ENCODE measurements at places on chromosomes 2 and 18.

DNA sequence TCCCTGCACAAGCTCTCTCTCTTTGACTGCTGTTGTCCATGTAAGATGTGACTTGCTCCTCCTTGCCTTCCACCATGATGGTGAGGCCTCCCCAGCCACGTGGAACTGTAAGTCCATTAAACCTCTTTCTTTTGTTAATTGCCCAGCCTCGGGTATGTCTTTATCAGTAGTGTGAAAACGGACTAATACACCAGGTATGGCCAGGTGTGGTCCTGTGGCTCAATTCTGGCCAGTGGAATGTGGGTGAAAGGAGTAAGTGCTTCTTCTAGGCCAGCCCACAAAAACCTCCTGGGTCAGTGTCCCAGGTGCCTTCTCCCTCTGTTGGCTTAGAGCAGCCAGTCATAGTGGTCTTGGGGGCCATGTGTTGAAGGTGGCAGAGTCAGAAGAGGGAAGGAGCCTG is 57.0 kb downstream of the PRKCE start:
- DNase-seq, result no peak

- no peak for DNase-seq
These were observed 157.1 kb downstream of the FTCDNL1 start for GRCh38 chr2:199693861-199694260.

GRCh38 chr2:61356958-61357350 is 113.9 kb downstream of the USP34 start:
- no peak for DNase-seq

- no peak for DNase-seq
These were observed 2176.3 kb upstream of the CELF4 start for GRCh38 chr18:39741755-39742466.

DNA sequence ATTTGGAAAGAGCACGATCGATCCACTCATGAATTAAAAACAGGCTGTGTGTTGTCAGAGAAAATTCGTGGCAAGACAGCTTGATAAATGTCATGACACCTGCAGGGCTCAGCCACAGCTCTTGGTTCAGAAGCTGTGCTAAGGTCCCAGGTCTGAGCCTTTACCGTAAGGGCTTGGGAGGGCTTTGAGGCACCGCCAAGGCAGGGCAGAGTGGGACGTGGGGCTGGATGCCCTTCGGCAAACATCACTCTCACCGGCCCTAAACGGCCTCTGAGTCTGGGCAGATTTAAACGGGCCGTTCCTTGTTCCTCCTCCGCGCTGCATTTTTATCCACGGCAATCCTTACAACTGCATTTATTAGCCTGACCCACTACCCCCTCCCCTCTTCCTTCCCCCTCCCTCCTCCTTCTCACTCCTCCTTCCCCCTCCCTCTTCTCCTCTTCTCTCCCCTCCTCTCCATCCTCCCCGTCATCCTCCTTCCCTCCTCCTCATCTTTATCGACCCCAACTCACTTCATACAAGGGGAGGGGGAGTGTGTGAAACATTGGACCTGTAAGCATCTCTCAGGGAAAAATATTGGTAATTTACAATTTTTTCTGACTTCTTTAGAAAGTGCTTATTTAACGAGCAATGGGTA is 33.9 kb downstream of the MBP start:
- DNase-seq, result no peak

GRCh38 chr2:854460-854859 is 96.2 kb upstream of the SNTG2 start:
- peak; percentile 31 for DNase-seq

- DNase-seq, result no peak
These were observed 1.7 kb downstream of the HOXD12 start for GRCh38 chr2:176101216-176101830.

GRCh38 chr2:119823734-119824334 is 64.1 kb downstream of the PTPN4 start:
- DNase-seq, result peak; percentile 47

DNA sequence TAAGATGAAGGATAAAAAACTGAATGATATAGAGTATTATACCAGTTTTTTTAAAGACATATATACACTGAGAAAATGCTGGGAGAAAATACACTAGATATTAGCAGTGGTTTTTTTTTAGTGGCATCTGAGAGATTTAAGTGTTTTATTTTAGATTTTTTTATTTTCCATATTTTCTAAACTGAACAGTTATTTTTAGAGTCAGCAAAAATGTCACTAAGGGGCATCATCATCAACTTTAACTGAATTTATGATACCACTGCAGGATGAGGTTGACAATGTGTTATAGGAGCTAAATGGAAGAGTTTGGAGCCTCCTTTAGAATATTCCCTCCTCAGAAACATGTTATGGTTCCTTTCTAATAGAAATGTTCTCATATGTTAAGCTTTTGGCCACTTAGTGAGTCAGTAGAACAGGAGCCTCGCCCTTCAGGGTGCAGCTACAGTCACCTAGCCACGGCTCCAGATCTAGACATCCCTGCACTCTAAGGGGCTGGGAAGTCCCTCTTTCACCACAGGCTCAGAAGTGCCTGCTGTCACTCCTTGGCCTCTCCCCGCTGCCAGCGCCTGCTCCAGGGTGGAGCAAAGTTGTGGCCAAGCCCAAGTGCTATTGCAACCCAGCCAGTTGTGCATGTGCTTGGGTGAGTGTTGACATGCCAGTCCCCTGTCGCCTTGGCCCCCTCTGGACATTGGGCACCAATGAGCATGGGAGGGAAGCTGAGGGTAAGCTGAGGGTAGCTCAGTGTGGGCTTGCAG is 210.7 kb upstream of the RASGRP3 start:
- DNase-seq, result no peak

DNA sequence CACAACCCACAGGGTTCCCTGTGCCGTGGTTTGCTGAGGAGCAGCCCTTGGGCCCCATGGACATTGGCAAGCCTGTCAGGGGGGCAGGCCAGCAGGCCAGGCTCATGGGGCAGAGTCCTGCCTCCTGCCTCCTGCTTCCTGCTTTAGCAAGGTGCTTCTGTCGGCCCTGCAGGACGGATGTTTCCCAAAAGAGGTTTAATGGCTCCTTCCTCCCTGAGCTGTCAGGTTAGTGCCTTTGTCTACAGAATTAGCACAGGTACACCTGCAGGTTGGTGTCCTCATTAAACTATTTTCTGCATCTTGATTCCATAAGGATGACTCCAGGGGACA is 152.3 kb downstream of the TTC32 start:
- no peak for DNase-seq

DNA sequence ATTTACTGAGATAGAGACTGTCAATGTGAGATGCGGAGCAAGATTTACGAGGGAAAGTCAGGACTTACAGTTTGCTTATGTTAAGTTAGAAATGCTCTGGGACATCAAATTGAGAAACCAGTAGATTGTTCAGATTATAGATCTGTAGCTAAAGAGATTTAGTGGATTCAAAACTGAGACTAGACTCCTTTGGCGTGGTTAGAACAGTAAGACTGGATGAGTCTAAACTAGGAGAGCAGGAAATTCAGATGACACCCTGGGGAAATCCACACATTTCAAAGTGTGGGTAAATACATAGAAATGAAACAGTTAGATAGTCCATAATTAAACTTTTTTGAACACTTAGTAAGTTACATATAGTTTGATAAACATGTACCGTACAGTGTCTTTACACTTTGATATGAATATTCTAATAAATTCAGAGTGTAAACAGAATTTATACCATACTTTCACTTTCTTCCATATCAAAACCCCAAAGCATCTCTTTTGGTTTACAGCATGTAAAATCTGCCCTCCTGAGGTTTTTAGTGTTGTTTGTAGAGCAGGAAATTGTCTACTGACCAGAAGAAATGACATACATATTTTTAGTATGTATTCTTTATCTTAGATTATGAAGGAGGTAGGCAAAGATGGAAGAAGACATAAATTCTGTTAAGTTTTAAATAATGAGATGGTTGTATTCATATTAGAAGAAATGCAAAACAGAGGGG is 231.5 kb downstream of the NYAP2 start:
- DNase-seq, result no peak

- peak; percentile 61 for DNase-seq
These were observed 16.8 kb upstream of the ALPI start for GRCh38 chr2:232438951-232439757.

DNA sequence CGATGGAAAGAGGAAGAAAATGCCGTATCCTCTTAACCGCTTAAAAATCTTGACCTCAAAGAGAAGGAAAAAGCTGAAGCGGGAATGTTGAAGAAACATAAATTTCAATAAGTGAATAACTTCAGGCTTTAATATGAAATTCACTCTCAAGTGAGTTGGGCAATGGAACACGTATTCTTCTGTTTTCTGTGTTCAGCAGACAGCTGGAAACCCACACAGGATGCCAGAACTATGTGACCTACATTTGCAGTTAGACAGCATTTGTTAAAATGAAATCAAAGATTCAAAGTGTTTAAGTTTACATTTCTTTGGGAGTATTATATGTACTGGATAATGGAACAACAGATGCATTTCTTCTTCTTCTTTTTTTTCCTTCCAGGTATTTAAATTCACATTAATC is 80.5 kb upstream of the SPATS2L start:
- no peak for DNase-seq

GRCh38 chr2:49834433-49834832 is 680.1 kb upstream of the FSHR start:
- no peak for DNase-seq

DNA sequence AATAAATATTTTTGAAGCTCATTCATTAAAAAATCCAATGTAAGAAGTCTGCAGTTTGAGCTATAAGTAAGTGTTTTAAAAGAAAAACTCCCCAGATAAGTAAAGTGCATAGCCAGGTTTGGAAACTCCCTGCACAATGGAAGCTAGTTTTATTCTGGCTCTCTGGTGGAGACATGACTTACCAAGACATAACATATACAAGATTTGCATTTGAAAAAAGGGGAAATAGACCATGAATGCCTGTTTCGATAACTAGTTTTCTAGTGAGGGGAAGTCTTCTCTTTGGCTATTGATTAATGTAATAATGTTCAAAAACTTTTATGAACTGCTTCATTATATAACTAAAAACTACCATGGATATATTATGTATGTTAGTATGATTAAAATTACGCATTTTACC is 435.2 kb downstream of the ARHGAP15 start:
- no peak for DNase-seq

DNA sequence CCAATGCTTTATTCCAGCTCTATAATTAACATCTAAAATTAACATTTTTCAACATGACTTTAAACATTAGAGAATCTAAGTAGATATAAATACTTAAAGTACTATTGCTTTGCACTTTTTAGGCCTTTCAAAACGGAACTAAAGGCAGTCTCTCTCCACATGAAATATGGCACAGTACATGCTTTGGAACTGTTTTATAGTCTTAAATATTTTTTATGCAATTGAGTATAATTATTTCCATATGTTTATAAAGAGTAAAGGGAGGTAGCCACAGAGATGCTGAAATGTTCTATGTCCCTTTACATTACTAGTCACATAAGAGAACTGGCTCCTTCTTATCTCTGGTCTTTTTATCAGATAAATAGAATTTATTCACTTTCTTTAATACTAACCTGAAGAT is 674.0 kb downstream of the PLCL1 start:
- DNase-seq, result no peak

- DNase-seq, result no peak
These were observed 74.4 kb upstream of the RNU4ATAC start for GRCh38 chr2:121456325-121456724.

DNA sequence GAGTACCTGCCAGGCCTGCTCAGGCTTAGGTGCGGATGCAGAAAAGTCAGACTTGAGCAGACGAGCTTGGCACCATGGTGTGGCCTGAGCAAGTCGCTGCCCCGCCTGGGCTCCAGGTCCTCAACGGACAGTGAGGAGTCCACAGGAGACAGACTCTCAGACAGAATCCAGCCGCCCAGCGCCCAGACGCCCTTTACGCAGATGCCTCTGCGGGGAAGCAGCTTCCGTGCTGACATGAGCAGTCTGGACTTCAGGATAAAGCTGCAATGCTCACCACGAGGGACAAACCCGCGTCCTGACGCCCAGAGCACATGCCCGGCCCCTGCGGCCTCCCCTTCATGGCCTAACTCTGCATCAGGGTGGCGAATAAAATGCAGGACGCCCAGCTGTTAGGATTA is 3.5 kb upstream of the MAB21L4 start:
- DNase-seq, result no peak

DNA sequence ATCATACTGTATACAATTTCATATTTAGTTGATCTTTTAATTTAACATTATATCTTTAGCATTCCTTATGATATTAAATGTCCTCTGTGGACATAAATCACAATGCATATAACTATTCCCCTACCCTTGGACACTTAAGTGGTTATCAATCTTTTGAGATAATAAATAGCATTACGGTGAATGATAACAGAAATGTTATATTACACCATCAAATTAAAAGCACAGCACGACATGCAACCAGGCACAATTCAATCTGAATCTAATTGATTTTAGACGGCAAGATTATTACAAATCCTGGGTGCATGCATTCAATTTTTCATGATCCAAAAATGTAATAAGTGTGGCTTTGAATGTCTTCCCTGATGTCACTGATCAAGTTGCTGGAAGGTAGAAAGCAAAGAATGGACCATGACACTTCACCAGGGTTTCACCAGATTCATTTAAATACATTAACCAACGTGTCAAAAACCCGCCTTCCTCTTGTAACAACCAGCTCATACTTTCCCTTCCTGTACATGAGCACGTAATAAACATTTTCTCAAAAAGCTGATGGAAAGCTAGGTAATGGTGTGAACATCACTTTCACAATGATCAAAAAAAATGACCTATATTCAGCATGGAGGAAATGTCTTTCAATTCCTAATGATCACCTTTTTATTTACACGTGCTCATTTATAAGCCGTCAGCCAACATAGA is 513.7 kb upstream of the ID2 start:
- DNase-seq, result no peak
